ENCODE measurements at places on chromosomes 6 and 20. TPM values are rescaled to one million over a fixed set of nuclear protein-coding genes. Genes with fewer than 3 reads are reported as not detected.
A peak's percentile ranks its signal among the peaks of the same experiment; 100 is the strongest.

- no peak for DNase-seq
Observed at GRCh38 chr6:78916411-78916810, 49.1 kb downstream of the IRAK1BP1 start.

- DNase-seq: no peak
Observed at GRCh38 chr20:25293507-25293906, 45.6 kb downstream of the PYGB start.

DNA sequence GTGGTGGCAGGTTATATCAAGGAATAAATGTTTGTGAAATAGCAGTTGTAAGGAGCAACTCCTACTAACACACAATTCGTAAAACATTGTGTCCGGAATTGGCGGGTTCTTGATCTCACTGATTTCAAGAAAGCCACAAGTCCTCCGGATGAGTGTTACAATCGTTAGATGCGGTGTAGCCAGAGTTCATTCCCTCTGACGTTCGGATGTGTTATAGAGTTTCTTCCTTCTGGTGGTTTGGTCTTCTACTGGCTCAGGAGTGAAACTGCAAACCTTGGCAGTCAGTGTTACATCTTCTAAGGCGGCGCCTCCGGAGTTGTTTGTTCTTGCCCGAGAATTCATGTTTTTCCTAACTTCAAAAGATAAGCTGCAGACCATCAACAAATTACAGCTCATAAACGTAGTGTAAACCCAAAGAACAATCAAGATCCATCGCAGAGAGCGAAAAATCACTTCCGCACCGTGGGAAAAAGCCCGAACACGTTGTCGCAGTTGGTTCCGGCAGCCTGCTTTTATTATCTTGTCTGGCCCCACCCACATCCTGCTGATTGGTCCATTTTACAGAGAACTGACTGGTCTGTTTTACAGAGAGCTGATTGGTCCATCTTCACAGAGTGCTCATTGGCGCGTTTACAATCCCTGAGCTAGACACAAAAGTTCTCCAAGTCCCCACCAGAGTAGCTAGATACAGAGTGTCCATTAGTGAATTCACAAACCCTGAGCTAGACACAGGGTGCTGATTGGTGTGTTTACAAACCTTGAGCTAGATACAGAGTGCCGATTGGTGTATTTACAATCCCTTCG lies 58.2 kb downstream of the TRIM27 start:
- DNase-seq: no peak

DNA sequence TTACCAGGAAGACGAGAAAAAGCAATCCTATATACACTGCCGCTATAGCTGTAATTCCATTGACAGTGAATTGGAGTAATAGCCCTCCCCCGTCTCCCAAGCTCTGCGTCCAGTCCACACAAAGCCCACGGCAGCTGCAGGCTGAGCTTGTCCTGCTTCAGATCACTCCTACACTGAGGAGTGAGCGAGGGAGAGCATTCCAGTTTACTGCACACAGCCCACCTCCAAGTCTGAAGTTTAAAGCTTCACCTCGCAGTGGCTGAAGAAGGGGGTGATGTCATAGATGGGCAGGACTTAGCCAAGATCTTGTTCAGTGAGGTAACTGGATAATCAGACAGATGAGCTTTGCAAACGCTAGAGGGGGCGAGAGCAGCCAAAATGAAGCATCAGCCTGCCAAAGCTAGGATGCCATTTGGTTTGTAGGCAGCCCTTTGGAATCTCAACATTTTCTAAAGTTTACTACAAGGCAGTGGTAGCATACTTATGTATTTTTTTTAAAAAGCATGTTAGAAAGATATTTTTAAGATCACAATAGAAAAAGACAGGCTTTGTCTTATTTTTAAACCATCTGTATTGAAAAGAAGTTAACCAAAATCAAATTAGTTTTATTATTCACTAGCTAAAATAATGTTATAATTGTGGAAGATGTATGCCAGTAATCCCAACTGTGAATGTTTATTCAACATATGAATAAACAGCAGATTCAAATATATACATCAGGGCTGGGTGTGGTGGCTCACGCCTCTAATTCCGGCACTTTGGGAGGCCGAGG lies at the start of gene FLRT3:
Gene FLRT3 (minus strand): TSS at position 213 of the 772 bp plus-strand sequence. CDS start 10,106 bp downstream, outside the sequence.
- peak; percentile 83 for DNase-seq

DNA sequence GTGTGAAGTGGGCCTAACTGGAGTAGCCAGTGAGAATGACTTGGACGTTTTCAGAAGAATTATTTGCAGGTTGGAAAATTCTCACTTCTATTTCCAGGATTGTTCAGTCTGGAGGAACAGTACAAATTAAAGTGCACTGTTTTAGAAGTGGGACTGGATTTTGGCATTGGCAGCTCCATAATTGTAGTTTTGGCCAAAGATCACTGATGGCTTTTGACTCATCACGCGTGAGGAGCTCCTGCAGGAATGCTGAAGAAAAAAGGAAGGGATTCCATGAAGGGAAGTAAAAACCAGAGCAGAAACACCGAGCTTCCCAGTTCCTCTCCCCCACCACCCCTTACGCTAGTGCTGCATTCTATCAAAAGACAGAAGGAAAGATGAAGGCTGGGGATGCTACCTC lies 103.5 kb downstream of the JARID2 start:
- DNase-seq: no peak

Gene DEFB124
- total RNA-seq: not detected

- DNase-seq: peak; percentile 77
Observed at GRCh38 chr6:39361657-39362486, 39.4 kb upstream of the KCNK16 start.

DNA sequence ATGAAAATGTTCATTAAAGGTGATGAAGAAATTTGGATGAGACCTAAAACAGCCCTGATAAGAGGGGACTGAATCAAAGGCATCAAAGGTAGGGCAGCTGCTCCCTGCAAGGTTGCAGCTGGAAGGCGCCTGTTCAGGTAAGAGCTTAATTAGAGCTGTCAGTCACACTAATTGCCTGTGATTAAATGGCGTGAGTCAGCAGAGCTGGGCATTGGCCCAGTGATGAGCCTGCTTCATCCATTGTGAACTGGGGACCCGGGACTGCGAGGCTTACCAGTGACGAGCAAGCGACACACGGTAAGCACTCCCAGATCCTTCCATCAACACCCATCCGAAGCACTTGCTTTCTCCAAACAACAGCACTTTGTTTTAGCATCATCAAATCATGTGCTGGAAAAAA lies 621.5 kb upstream of the CDH4 start:
- no peak for DNase-seq

DNA sequence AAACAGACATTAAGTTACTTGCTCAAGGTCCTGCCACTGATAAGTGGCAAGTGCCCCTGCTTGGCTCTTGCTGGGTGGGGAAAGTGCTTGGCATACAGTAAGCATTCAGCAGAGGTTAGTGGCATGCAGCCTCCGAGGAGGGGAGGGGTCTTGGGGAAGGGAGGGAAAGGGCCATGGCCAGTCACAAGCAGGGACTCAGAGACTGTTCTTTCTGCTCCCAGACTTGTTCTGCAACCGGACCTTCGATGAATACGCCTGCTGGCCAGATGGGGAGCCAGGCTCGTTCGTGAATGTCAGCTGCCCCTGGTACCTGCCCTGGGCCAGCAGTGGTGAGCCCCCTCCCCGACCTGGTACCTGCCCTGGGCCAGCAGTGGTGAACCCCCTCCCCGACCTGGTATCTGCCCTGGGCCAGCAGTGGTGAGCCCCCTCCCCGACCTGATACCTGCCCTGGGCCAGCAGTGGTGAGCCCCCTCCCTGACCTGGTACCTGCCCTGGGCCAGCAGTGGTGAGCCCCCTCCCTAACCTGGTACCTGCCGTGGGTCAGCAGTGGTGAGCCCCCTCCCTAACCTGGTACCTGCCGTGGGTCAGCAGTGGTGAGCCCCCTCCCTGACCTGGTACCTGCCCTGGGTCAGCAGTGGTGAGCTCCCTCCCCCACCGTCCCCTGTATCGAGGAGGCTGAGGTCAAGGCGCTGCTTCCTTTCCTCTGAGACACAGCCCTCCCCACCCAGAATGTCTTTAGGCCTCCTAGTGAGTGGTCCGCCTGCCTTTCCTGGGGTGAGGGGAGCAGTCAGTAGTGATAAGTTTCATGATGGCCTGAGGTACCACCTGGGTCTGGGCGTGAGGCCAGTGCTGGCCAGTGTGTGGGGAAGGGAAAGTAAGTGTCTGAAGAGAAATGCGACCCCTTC lies 8.9 kb downstream of the GLP1R start:
- DNase-seq: no peak

Gene CNKSR3
- 13.2 TPM for total RNA-seq

Gene IL17A
- total RNA-seq: not detected

Gene RPN2
- total RNA-seq: 111 TPM

DNA sequence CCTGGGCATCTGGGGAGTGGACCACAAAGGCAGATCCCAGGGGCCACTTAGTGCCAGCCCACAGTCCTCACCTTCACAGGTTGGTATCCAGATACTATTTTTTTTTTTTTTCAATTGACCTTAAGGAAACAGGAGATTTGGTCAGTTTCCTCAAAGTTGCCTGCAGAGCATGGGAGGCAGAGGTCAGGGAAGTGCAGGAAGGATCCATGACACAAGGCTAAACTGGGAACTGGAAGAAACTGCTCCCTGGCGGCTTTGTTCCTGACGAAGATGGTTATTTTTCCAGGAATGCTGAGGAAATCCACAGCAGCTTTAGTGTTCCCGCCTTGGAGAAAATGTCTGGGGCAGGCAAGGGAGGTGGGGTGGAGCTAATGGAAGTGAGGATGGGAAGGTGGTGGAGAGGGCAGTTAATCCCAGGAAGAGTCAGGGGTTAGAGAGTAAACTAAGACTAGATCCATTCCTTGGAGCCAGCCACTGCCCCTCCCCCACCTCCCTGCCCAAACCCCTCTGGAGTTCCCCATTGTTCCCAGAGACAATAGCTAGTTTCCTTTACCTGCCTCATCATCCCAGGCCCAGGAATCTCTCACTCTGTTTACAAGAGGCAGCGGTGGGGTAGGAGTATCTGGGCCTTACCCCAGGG lies 14.3 kb upstream of the MYMX start:
- no peak for DNase-seq

- no peak for DNase-seq
Observed at GRCh38 chr6:125008261-125008703, 46.0 kb downstream of the RNF217 start.

DNA sequence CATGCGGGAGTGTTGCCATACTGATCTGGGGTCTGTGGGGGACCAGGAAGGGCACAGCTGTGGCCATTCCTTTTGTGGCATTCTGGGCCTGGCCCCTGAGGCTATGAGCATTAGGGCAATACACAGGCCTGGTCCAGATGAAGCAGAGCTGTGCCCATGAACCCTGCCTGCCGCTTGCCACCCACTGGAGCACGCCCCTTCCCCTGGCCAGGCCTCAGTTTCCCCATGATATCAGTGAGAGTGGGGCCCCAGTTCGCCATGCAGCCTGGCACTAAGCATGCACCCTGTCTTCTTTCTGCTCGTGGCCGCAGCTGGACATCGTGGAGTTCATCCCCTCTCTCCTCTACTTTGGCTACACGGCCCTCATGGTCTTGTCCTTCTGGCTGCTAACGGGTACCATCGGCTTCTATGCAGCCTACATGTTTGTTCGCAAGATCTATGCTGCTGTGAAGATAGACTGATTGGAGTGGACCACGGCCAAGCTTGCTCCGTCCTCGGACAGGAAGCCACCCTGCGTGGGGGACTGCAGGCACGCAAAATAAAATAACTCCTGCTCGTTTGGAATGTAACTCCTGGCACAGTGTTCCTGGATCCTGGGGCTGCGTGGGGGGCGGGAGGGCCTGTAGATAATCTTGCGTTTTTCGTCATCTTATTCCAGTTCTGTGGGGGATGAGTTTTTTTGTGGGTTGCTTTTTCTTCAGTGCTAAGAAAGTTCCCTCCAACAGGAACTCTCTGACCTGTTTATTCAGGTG lies 42.4 kb downstream of the PLAGL2 start:
- no peak for DNase-seq

DNA sequence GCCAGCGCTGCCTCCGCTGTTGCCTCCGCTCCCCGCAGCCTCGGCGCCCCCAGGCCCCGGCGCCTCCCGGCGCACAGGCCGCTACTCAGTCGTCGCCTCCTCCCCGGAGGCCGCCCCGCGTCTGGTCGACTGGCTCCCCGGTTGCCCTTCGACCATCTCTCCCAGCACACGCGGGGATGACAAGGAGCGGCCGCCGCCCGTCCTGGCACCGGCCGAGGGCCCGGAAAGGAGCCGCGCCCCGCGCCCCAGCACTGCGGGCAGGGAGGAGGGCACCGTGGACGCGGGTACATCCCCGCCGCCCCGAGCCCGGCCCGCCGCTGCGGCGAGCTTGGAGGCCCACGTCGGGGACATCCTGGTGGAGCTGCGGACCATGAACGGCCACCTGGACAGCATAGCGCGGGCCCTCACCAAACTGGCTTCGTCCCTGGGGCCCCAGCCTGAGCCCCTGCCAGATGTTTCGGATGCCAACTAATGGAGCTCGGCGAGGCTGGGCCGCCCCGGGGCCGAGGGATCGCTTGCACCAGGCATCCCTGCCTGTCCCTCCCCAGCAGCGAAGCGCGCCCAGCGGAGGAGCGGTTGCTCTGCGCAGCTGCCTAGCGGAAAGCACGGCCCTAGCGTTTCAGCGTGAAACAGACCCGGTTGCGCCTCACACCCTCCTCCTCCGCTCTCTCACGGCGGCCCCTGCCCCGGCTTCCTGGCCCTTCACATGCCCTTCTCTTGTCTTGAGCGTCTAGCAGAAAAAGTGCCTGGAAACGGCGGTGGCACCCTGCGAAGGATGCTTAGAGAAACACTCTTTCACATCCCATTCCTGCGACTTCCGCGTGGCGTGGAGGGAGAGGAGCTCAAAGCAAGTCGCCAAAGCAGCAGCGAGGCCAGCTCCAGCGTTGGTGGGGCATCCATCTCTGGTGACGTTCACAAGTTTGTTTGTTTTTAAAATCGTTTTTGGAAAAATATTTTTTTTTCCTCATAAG lies 285.8 kb upstream of the SUPT3H start:
- DNase-seq: no peak

Gene DEFB132
- not detected for total RNA-seq

GRCh38 chr20:24017458-24017755 lies 28.8 kb upstream of the GGTLC1 start:
- no peak for DNase-seq

DNA sequence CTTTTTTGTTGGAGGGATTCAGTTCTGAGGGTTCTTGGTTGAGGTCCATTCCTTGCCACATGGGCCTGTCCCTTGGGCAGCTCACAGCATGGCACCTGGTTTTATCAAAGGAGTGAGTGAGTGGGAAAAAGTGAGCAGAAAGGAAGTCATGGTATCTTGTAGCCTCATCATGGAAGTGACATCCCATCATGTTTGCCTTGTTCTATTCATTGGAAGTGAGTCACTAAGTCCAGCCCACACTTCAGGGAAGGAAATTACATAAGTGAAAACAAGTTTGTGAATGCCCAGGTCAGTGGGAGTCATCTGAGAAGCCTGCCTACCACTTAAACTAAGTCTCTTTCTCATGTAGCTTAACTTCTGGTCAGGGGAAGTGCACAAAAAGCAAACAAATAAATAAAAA lies 32.8 kb upstream of the ZNFX1 start:
- DNase-seq: no peak
